Panc1 (cell line): ENCODE measurements at places on chromosomes 3 and 15. TPM values are rescaled to one million over a fixed set of nuclear protein-coding genes. Genes with fewer than 3 reads are reported as not detected.

DNA sequence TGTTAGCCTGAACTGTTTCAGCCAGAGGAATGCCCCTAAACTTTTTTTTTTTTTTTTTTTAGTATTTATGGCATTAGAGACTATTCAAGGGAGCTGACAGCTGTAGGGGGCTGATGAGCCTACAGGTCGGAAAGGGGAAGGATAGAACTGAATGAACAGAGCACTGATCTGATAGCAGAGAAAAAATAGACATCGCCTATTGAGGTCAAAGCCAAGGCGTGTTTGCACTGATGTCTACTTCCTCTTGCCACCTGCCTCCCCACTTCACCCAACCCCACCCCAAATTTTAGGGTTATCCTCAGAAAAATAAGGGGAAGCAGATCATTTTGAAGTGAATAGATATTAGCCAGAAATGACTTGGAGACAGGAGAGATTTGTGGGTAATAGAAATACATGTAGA lies 3.0 kb upstream of the ZMAT3 start:
- no peak for DNase-seq

DNA sequence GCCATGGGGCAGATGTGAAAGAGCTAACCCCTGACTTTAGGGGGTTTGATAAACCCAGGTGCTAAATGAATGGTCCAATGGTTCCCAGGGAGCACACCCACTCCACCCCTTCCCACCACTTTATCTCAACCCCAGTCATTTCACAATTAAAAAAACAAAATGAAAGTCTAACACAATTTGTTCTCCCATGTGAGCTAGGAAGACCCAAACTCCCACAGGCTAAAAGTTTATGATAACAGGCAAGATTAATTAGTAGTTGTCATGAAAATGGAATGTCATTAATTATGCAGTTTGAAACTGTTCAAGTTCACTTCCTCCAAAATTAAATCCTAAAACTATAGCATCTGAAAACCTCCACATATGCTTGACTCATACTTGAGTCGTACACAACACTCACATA lies 63.3 kb upstream of the TPM1 start:
- no peak for DNase-seq

DNA sequence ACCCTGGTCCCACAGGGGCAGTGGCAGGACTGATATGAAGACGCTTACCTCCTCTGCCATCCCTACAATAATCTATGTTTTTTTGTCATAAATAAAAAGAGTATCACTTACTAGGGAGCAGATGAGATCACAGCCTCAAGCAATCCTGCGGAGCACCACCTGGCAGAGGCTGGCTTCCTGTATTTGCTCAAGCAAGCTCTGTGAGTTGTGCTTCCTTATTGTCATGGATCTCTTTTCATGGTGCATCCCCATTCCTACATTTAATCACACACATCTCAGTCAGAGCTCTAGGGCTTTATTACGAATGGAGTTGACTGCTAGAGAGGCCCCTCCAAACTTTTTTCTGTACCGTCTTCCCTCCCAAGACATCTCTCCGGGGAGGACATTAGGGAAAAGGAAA lies 186.0 kb downstream of the UBE2E2 start:
- DNase-seq = no peak

GRCh38 chr3:30263238-30263924 lies 343.0 kb upstream of the TGFBR2 start:
- DNase-seq = no peak

- no peak for DNase-seq
Measured at GRCh38 chr3:127680798-127681221, 8.1 kb downstream of the ABTB1 start.

GRCh38 chr15:48962662-48963523 lies 826 bp downstream of the SHC4 start:
- DNase-seq = no peak

GRCh38 chr3:24615177-24615576 lies 120.5 kb upstream of the THRB start:
- no peak for DNase-seq

Gene IMPG2
- total RNA-seq = 0.10 TPM

- no peak for DNase-seq
Measured at GRCh38 chr15:73087098-73087497, 34.8 kb downstream of the NEO1 start.

Gene GOLGA8Q
- 1.1 TPM for total RNA-seq

DNA sequence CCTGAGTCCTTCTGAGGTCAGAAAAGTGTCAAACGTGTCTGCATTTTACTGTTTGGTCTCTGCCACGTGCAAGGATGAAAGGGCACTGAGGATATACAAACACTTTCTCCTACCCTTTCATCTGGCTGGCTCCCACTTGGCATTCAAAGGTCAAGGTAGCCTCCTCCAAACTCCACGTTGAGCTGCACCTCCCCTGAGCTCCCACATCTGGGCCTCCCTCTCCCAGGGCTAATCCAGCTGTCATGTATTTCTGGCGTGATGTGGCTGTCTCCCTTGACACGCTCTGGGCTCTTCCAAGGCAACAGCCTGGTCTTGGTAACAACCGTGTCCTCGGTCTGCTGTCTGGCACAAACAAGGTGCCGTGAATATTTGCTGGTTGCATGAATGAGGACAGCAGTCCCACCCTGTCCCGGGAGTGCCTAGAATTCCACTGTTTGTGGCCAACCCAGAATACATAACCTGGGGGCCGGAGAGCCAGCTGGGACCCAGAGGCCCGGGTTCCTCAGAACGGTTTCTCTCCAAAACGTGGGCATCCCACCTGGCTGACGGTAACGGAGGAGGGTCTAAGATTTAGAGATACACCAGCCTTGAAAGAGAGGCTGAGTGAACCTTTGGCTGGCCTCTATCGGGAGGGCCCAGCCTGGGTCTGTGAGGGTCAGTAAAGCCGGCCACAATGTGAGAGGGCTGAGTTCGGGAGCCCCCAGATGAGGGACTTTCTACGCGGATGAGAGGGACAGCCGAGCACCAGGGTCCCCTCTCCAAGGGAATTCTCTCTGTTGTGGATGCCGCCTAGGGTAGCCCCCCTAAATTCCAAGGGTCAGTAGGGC lies 767 bp downstream of the GLT8D1 start:
- DNase-seq = no peak

DNA sequence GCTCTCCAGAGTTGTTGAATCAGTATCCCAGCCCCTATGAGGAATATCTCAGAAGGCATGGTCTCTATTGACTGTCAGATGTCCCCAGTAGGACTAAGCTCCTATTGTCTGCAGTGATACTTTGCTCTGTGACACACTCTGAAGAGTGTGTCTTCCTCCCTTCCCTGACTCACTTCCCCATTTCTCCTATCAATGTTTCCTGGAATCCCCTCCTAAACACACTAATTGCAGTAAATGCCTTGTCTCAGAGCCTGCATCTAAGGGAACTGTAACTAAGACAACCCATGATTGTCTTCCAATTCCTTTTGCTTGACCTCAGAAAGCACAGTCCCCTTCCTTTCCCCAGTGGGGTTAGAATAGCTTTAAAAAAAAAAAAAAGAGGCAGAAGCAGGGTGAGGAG lies 397.3 kb upstream of the PROK2 start:
- DNase-seq = no peak

DNA sequence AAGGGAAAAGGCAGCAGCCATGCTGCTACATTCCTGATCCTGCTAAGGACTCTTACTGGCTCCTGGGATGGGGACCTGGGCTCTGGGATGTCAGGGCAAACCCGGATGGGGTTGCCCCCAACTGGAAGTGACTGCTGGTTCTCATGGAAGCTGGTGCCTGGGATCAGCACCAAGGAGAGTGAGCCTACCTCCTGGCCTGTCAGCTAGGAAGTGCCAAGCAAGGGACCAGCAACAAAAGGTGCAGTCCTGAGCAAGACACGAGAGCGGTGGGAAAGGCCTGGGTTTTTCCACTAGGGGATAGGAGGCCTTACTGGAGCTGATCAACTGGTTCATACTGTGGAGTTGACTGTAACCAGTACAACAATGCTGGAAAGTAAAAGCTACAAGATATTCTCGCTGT lies 47.9 kb upstream of the SYNM start:
- no peak for DNase-seq

- no peak for DNase-seq
Measured at GRCh38 chr3:186990878-186991308, 60.6 kb downstream of the ST6GAL1 start.

- no peak for DNase-seq
Measured at GRCh38 chr3:12947504-12948369, 106.4 kb upstream of the RPL32 start.

Gene TICRR
- total RNA-seq = 20.5 TPM

Gene KIF15
- total RNA-seq = 12.2 TPM

DNA sequence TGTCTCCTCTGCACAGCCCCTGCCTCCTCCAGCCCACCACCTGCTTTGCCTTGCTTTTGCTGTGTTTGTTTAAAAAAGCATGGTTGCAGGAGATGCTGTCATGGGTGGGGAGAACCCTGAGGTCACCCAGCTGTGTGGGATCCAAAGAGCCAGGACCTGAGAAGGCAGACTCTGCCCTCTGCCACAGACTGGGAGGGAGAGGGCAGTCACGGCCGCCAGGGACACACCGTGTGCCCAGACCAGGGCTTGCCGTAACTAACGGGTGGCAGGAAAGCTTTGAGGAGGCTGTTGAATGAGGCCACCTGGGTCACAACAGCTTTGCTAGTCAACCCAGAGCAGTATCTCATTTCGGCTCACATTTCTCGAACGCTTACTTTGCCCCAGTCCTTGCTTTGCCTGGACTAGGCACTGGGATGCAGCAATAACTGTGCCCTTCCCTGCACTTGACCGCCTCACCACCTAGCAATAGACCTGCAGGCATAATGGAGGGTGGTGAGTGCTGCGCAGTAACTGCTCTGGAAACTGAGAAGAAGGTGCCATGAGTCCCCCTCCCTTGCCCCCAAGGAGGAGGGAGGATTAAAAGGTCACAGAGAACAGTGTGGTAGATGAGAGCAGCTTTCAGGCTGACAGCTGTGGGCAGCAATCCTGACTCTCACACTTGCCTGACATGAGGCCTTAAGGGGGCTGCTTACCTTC lies 55.0 kb upstream of the CTDSPL start:
- no peak for DNase-seq

- DNase-seq = no peak
Measured at GRCh38 chr15:33492434-33493052, 181.8 kb downstream of the RYR3 start.

- DNase-seq = no peak
Measured at GRCh38 chr3:45890405-45890804, 4.1 kb downstream of the CCR9 start.
